ENCODE measurements at places on chromosomes 6 and 20. TPM values are rescaled to one million over a fixed set of nuclear protein-coding genes. Genes with fewer than 3 reads are reported as not detected.
A peak's percentile ranks its signal among the peaks of the same experiment; 100 is the strongest.

TBXT gene
- total RNA-seq = not detected

CST5 gene
- total RNA-seq = not detected

RBBP9 gene
- 12.9 TPM for total RNA-seq

DNA sequence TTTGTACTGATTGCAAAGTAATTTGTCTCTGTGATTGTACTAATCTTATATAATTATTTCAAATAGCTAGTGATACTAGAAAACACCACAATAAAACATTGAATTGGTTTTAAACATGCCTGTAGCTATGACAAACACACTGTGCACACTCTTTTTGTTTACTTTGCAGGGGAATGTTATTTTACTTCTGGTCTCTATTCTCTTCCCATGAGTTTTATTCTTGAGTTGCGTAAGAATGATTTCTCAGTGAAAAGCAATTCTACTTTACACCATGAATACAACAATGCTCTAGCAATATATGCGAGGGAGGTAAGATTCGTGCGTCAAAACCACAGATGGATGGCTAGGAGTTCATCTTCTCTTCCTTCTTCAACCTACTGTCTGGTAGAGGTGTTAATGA lies 68.4 kb upstream of the PHACTR1 start:
- no peaks in the 10 kb centered on the region for H3K4me1 ChIP-seq
- no peak for DNase-seq
- no peak overlapping the region for H3K27ac ChIP-seq
- no peak overlapping the region for H3K4me3 ChIP-seq
- H3K27me3 ChIP-seq = peaks cover 8% of the 10 kb centered on the region

DNA sequence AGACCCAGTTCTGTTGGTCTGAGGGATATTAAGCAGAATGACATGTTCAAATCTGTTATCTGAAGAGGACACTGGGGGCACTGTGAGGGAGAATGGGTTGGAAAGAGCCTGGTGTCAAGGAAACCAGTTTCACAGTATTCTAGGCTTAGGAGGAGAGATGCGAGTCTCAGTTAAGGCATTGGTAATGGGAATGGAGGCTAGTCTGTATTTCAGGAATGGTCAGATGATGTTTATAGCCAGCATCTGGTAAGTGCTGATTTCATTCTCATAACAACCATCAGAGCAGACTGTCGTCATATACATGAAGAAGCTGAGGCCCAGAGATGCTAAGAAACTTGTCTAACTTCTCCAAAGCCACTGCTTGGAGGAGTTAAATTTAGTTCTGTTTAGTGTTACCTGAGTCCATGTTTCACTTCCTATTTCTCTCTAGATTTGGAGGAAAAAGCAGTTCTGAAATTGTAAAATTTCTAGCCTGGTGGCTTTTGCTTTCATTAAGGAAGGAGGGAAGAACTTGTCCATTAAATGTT lies 242.0 kb downstream of the ARID1B start:
- no peak for DNase-seq
- no peaks in the 10 kb centered on the region for H3K36me3 ChIP-seq
- H3K4me1 ChIP-seq = peaks cover 48% of the 10 kb centered on the region
- H3K4me3 ChIP-seq = peak overlapping the region; percentile 60
- H3K27me3 ChIP-seq = no peaks in the 10 kb centered on the region

- H3K4me3 ChIP-seq = no peak overlapping the region
- peaks cover 25% of the 10 kb centered on the region for H3K36me3 ChIP-seq
- no peak for DNase-seq
- H3K27ac ChIP-seq = no peak overlapping the region
- no peaks in the 10 kb centered on the region for H3K27me3 ChIP-seq
- H3K4me1 ChIP-seq = peaks cover 4% of the 10 kb centered on the region
Observed at GRCh38 chr6:57190140-57190539, 18.0 kb downstream of the BAG2 start.

DNA sequence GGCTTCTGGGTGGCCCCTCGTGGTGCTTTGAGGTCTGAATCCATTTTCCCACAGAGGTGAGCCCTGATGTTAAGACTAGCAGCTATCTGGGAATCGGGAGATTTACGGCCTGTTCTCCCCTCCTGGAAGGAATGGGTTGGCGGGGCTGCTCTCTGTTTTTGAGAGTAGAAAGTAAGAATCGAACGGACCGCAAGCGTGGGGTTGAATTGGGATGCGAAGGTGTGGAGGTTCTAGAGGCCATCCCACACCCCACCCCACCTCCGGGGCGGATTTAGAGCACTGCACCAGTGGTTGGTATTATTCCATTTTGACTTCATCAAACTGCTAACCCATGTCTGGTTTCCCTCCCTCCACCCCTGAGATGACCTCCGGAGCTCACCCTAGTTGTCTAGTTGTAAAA lies 11.5 kb downstream of the PYGB start:
- no peak overlapping the region for H3K27ac ChIP-seq
- peaks cover 39% of the 10 kb centered on the region for H3K4me1 ChIP-seq
- no peak for DNase-seq
- no peak overlapping the region for H3K4me3 ChIP-seq
- no peaks in the 10 kb centered on the region for H3K27me3 ChIP-seq

DNA sequence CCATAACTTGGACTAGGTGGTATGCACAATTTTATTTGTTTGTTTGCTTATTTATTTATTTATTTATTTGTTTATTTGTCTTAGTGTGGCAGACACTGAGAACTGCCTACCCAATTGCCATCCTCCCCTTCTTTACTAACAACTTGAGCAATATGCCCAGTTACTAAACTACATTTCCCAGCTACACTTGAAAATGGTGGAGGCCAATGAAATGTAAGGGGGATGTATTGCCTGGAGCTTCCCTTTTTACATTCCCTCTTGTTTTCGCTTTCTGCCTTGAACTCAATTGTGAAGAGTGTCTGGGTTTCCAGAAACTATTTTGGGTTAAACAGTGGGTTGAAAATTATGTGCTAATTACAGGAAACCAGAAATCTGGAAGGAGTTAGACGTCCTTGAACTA lies 152.7 kb upstream of the FKBP1C start:
- H3K27me3 ChIP-seq = no peaks in the 10 kb centered on the region
- H3K36me3 ChIP-seq = no peaks in the 10 kb centered on the region
- H3K4me3 ChIP-seq = no peak overlapping the region
- no peak overlapping the region for H3K27ac ChIP-seq

DNA sequence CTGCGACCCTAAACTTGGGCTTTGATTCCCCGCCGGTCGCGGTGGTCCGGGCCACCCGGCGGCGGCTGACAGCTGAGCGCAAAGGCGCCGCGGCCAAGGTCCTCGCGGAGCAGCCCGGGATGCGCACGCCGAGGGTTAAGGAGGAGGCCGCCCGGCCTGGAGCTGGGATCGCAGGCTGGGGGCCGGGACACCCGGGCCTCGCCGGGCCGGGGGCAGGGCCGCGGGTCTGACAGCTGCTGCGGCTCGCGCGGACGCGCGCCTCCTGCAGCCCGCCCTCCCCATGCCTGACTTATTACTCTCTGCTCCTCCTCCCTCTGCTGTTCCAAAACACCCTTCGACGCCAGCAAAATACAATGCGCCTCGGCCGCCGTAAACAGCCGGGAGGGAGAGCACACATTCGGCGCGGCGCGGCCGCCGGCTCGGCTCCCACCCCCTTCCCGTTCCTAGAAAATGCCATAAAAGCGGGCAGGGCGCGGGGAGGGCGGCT lies 746 bp downstream of the BACH2 start:
- H3K4me3 ChIP-seq = peak overlapping the region; percentile 78
- peak; percentile 79 for DNase-seq
- H3K27ac ChIP-seq = peak overlapping the region; percentile 96

DNA sequence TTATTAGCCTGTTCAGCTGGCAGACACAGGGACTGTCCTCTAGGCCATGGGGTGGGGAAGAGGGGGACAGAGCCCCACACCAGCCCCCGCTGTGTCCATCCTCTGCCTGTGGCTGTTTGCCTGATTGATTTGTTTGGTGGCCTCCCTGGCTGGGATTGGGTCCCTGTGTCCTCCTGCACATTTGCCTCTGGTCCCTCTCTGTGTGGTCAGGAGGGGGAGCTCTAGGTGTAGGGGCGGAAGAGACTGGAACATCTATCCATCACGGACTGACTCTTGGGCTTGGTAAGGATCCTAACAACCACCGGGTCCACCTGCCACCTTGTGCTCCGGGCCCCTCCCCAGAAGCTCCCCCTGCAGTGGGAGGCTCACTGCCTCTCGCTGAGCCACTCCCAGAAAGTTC lies 38.4 kb upstream of the CCDC167 start:
- no peaks in the 10 kb centered on the region for H3K27me3 ChIP-seq
- no peak for DNase-seq
- H3K4me3 ChIP-seq = no peak overlapping the region

DNA sequence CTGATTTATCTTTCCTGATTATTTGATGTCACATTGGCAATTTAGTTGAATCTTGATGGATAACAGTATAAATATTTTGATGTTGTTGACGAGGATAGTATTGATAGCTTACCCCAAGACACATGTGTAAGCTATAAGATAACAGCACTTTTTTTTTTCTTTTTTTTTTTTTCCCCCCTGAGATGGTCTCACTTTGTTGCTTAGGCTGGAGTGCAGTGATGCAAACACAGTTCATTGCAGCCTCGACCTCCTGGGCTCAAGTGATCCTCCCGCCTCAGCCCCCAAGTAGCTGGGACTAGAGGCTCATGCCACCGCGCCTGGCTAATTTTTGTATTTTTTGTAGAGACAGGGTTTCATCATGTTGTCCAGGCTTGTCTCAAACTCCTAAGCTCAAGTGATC lies 21.8 kb downstream of the MYO6 start:
- DNase-seq = no peak
- H3K27ac ChIP-seq = no peak overlapping the region
- no peaks in the 10 kb centered on the region for H3K36me3 ChIP-seq
- no peak overlapping the region for H3K4me3 ChIP-seq

Measured in activated CD4-positive, alpha-beta T cell treated with anti-CD3 and anti-CD28 coated beads, Interleukin-2, amount 10 ng/mL, durations not matched to agents 7 days and 5 days (primary cell).